ENCODE measurements at places on chromosomes 7 and 10.

DNA sequence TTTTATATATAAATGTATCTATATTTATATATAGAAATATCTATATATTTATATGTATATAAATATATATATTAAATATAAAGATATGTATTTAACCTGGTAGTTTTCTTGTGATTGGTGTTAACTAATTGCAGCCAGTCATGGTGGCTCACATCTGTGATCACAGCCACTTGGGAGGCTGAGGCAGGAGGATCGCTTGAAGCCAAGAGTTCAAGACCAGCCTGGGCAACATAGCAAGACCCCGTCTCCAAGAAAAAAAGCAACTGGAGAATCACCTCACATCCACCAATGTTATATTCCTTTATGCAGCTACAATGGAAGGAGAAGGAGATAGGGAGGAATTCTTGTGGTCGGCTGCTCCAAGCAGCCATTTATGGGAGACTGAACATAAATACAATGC lies 224.9 kb downstream of the BAMBI start:
- DNase-seq, result no peak

DNA sequence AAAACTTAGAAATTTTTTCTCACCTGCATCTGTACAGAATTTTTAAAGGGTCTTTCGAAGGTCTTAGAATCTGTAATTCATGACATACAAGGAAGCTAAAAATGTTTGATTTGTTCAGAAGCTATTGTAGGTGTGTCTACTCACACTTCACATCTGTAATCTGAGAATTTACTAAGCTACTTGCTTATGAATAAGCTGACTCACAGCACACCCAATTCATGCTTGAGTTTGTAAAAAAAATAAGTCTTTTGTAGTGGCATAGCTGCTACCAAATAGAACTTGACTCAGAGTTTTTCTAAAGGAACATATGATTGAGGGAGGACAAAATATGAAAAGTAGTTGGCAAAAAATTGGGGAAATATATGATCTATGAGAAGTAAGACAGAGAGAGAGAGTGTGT lies 12.7 kb upstream of the AGR2 start:
- no peak for DNase-seq

- no peak for DNase-seq
Observed at GRCh38 chr10:55400075-55400849, 599.2 kb upstream of the PCDH15 start.

DNA sequence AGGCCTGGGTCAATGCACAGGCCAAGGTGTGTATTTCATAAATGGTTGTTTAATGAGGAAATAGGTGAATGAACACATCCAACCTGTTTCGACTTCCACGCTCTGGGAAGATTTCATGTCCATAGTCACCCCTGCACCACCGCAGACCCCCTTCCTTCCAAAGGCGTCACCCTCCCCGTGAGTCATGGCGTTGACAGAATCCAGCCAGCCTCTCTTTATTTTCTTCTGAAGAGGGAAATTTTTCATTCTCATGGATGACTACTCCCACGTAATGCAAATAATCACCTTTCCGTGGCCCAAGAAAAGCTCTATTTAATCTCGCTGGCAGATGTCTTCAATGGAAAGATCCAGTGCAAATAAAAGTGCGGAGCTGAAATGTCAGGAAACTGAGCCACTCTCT lies 75.3 kb upstream of the FOXK1 start:
- DNase-seq, result no peak

GRCh38 chr10:73937333-73938043 lies 26.6 kb downstream of the PLAU start:
- DNase-seq, result no peak

DNA sequence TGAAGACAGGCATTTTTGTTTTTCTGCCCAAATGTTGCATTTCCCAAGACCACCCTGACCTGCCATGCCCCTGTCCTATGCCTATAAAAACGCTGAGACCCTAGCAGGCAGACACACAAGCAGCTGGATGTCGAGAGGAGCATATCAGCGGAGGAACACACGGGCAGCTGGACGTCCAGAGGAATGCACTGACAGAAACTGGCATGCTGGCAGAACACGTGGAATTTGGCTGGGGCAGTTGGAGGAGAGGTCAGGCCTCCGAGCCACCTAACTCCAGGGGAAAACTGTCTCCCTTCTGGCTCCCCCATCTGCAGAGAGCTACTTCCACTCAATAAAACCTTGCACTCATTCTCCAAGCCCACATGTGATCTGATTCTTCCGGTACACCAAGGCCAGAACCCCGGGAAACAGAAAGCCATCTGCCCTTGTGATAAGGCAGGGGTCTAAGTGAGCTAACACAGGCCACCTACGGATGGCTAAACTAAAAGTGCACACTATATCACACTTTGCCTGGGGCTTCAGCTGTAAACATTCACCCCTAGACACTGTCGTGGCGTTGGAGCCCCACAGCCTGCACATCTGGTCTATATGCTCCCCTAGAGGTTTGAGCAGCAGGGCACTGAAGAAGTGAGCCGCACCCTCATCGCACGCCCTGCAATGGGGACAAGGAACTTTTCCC lies 10.0 kb upstream of the CDHR3 start:
- no peak for DNase-seq

- DNase-seq, result no peak
Observed at GRCh38 chr7:127766831-127767459, 115.0 kb downstream of the SND1 start.

- no peak for DNase-seq
Observed at GRCh38 chr7:8338206-8338605, 76.2 kb upstream of the ICA1 start.

GRCh38 chr7:155998766-155999630 lies 186.7 kb upstream of the SHH start:
- DNase-seq, result no peak

DNA sequence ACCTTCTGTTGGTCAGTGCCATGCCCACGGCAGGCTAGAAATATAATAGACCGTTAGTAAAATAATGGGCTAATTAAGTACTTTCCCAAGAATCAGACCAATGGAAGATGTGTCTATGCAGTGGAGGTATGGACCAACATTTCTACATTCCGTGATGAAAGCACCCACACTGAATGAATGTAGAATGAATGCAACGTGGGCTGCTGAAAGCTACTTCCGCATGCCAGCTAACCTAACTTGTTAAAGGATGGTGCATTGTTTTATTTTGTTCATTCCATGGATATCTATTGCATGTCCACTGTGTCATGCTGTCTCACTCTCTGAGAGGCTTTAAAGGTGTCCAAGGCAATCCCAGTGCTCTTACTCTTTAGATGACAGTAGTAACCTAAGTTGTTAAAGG lies 112.9 kb upstream of the CAV2 start:
- DNase-seq, result no peak

GRCh38 chr10:120458432-120458831 lies 1.4 kb downstream of the PLPP4 start:
- no peak for DNase-seq

DNA sequence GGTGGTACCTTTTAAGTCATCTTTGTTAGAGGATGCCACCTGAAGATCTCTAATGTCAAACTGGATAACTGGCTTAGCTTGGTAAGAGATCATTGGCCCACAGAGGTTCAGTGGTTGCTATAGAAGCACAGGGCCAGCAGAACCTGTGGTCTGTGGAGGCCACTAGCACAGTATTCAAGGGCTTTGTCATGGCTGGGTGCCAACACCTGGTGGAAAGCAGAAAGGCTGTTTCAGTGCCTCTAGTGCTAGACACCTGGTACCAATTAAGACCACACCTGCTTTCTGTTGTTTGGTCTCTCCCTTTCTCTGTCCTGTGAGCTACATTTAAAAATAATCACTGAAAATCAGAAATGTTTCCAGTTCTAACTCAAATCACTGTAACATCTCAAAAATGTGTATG lies 10.0 kb upstream of the PCGF5 start:
- DNase-seq, result no peak

DNA sequence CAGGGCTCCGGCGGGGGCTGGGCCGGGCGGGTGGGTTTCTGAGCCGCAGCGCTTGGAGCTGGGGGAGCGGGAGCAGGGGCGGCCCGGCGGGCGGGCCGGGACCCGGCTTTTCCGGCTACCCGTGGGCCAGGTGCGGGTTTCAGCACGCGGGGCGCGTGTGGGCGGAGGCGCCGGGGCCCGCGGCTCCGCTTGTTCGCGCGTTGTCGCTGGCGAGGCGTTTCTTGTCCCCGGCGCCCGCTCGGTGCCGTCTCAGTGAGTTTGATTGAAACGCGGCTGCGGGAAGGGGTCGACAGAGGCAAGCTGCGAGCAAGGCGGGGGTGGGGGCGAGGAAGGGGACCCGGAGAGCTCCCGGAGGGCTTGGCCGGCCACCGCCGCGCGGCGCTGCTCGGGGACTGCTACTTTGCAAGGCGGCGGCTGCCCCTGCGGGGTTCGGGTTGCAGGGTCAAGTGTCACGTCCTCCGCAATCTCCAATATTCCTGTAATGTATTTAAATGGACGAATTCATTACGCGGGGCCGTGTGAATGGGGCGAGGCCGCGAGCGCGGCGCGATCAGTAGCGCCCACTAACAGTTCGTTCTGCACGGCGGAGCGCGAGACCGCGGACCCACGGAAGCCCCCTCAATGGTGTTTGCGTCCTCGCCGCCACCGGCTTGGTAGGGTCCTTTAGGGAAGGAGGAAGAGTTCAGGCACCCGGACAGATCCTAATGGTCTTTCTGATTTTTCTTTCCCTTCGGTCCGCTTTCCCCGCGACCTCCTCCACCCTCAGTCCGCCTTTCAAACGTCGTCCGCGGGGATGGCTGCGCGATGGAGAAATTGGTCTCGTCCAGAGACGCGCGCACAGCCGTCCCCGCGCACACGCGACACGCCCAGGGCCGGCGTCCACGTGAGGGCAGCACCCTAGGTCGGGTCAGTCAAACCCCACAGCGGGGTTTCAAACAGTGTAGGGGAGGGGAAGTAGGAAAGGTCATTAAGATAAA lies 76.9 kb downstream of the INSIG1 start:
- no peak for DNase-seq

DNA sequence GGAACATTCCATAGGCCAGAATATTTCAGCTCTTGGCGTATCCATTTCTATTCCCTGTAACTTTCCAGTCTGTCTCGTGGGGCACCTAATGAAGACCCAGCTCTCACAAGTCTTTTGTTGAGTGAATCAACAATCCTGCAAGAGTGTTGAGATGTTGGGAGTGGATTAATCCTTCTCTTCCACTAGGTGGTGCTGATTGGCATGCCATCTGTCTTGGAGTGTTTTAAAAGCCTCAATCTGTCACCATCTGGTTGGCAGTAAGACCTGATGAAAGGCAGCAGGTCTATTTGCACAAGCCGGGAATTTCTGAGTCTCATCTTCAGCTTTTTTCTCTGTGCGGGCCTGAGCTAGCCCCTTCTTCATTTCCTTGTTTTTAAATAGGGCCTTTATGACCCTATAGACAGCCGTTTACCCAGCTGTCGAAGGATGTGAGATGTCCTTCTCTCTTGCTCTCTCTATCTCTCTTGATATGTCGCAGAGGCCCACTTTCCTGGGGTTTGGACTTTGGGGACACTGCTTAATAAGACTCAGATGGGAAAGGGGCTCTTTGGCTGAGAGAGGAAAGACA lies 180.5 kb downstream of the ZNF365 start:
- no peak for DNase-seq

- no peak for DNase-seq
Observed at GRCh38 chr10:101241840-101242707, 12.8 kb upstream of the LBX1 start.

GRCh38 chr10:115969591-115969990 lies 303.4 kb downstream of the GFRA1 start:
- no peak for DNase-seq

GRCh38 chr7:69553190-69553589 lies 45.1 kb upstream of the AUTS2 start:
- DNase-seq, result no peak

DNA sequence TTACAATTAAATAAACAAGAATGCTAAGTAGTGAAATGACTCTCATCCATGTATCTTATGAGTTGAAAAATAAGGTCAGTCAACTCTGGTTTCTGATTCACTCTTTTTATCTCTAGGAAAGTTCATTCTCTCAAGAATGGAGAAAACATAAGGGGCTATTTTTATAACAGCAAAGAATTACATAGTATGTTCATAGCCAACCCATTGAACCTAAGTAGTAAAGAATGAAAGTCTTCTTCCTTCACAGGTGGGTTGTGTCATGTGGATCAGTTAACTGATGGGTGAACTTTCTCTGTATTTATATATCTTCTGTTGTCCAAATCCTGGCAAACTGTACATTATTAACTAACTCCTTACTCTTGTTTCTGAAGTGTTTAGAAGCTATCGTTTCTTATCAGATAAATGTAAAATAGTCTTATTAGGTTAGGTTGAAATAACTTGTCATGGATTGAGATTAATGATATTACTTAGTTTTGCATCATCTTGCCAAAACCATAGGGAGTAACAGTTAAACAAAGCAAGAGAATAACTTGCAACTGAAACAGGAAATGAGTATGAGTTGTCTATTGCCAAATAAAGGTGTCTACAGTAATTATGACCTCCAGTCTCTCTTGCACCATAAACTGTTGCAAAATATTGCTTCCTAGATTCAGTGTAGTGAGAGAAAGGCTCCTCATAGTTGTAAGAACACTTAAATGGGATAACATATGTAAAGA lies 86.8 kb downstream of the ANKRD7 start:
- DNase-seq, result no peak

GRCh38 chr7:133053321-133053891 lies 28.5 kb downstream of the CHCHD3 start:
- DNase-seq, result no peak

- no peak for DNase-seq
Observed at GRCh38 chr7:47104206-47104549, 477.7 kb downstream of the TNS3 start.

- no peak for DNase-seq
Observed at GRCh38 chr10:75672842-75673241, 241.4 kb downstream of the LRMDA start.

GRCh38 chr10:50855015-50855414 lies 30.4 kb downstream of the A1CF start:
- DNase-seq, result no peak

- DNase-seq, result no peak
Observed at GRCh38 chr7:55075464-55076021, 56.7 kb downstream of the EGFR start.

GRCh38 chr7:47354071-47354470 lies 227.8 kb downstream of the TNS3 start:
- DNase-seq, result no peak

GRCh38 chr10:35778306-35778705 lies 136.2 kb upstream of the FZD8 start:
- DNase-seq, result no peak

DNA sequence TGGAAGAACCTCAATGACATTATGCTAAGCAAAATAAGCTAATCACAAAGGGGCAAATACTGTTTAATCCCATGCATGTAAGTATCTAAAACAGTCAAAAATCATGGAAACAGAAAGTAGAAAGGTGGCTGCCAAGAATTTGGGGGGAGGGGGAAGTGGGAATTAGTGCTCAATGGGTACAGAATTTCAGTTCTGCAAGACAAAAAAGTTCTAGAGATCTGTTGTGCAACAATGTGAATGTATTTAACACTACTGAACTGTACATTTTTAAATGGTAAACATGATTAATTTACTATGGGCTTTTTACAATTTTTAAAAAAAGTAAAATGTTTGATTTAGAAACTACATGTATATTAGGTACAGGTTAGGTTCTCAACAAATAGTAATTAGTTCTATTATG lies 11.9 kb downstream of the EZH2 start:
- DNase-seq, result no peak

GRCh38 chr7:24764972-24765744 lies 7.9 kb upstream of the GSDME start:
- no peak for DNase-seq

GRCh38 chr10:79176052-79176501 lies 107.3 kb downstream of the ZMIZ1 start:
- DNase-seq, result no peak

- no peak for DNase-seq
Observed at GRCh38 chr7:65454469-65454868, 80.8 kb downstream of the ZNF92 start.

- DNase-seq, result no peak
Observed at GRCh38 chr7:159231017-159231416, 86.3 kb upstream of the VIPR2 start.

GRCh38 chr7:40804477-40805215 lies 669.8 kb downstream of the SUGCT start:
- DNase-seq, result no peak

Measured in stimulated activated CD4-positive, alpha-beta T cell treated with anti-CD3 and anti-CD28 coated beads, TNF-alpha, amount 100 ng/mL, for 1 hour (primary cell).